ENCODE measurements at places on chromosomes 6 and 20. TPM values are rescaled to one million over a fixed set of nuclear protein-coding genes. Genes with fewer than 3 reads are reported as not detected.

The DCDC2 gene
- not detected for total RNA-seq

The PRKN gene
- total RNA-seq = not detected

The GSTA3 gene
- total RNA-seq = not detected

The NFYA gene
- 21.6 TPM for total RNA-seq

The FKBP5 gene
- 32.5 TPM for total RNA-seq

The LY86 gene
- total RNA-seq = not detected

The HLA-DOB gene
- total RNA-seq = 3.3 TPM

The LY6G6D gene
- not detected for total RNA-seq
